ENCODE measurements at places on chromosomes 2 and 18.

DNA sequence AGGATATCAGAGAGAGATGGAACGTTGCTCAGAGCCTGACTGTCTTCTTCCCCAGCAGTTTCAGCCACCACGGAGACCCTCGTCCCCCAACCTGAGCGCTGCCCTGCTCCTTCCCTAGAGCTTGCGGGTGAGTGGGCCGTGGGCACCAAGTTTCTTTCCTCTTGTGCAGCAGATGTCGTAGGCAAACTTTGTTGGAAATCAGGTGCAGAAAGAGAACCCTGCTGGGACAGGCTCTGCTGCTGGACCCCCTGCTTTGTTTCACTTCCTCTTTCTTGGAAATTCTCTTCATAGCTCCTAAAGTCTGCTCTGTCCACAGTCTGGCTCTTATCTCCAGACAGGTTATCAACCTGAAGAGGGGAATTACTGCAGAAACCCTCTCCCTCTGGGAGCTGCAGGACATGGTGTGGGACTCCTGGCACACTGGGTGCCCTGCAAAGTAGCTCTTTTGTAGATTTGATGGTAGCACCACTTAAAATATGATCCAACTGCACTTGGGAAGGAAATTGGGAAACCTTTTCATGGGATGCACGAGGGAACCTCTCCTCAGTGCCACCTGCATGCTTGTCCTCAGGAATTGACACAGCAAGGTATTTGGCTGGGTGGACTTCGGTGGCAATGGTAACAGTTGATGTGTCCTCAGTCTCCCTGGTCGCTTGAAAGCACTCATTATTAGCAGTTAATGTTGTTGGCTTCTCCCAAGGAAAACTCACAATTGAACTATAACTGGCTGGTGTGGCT lies 92.2 kb downstream of the ALPK2 start:
- DNase-seq = no peak

DNA sequence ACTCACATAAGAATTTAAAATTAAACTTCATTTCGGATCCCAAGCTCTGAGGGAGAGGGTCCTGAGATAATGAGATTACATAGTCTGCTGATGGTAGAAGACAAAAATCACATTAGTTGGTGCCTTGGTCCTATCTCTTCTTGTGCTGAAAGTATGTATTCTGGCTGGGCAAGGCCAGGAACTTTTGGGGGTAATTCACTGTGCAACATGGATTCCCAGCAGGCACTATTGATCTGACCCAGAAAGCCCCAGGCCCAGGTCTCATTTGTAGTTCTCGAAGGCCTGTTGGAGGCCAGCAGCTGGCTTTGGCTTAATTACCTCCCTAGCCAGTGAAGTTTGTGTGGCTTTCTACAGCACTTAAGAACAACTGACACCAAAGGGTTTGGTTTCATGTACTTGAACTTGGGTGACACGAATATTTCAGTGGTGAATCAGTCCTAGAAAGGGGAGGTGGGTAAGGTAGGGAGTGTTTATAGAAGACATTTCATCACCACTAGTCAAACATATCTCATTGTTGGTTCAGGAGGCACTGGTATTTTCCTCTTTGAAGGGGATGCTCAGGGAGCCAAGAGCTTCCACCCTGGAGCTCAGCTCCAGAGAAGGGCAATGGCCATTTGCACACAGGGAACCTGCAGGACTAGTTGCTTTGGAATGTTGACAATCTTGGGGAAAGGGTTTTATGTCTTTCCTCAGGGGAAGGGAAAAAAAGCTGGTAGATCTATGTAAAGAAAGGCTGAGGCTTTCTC lies 217.8 kb downstream of the OSR1 start:
- no peak for DNase-seq

GRCh38 chr2:140454717-140455116 lies 1674.5 kb upstream of the NXPH2 start:
- no peak for DNase-seq

GRCh38 chr2:75952173-75952572 lies 241.5 kb upstream of the GCFC2 start:
- DNase-seq = no peak

DNA sequence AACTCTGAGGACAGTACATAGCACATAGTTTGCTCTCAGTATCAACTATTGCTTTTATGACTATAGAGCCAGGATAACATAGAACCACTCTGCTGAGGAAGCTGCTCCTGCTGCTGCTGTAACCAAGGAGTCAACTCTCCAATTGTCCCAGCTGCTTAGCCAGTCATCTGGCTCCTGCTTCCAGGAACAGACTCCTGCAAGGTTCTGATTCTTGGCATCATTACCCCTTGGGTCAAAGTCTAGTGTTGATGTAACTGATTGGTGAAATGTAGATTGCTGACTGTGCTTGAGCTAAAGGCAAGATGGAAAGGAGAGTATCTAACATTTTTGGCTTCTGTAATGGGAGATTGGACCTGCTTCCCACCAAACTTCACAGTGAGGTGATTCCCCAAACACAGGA lies 261.9 kb upstream of the FSHR start:
- DNase-seq = no peak

Measured in stimulated activated CD4-positive, alpha-beta T cell treated with anti-CD3 and anti-CD28 coated beads, TNF-alpha, amount 100 ng/mL, for 48 hours (primary cell).